ENCODE measurements at places on chromosomes 13 and 19.

DNA sequence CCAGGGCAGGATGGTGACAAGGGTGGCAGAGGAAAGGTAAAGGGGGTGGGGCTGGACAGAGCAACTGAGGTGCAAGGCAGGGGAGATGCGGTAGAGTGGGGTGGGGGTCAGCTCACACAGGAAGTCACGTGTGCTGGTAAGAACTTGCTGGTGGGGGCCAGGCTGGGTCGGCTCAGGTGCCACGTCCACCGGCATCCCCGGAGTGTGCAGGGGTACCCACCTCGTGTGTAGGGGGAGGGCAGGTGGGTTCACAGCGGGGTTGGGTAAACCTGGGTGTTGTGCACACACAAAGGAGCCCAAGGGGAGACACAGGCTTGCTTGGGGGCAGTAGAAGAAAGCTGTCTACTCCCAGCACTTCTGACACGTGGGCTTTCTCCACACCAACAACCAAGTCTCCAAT is 2.9 kb downstream of the ZNF835 start:
- DNase-seq, result no peak

- no peak for DNase-seq
Measured at GRCh38 chr19:21197590-21198295, 55.9 kb downstream of the ZNF431 start.

DNA sequence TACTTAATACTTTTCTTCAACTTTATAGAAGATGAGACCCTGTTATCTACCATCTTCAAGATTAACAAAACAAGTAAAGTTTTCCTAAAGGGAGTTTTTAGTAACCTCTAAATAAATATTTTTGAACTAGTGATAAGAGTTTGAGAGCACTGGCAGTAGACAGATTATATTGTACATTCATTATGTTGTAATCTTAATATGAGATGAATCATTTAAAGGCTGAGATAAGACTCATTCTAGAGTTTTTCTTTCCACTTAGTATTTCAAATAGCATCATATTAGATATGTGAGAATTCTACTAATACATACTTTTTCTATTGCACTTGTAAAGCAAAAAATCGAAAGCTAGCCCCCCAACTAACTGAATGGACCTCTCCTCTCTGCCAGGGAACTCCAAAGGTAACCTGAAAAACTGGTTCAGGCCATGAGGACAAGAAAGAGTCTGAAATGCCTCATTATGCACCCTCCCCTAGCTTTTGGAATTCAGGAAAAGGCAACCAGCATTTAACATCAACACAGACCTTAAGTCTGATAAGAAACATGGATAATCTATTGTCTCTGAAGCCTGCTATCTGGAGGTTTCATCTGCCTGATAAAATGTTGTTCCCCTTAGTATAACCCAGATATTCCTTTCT is 875.4 kb upstream of the SLC10A2 start:
- DNase-seq, result no peak

DNA sequence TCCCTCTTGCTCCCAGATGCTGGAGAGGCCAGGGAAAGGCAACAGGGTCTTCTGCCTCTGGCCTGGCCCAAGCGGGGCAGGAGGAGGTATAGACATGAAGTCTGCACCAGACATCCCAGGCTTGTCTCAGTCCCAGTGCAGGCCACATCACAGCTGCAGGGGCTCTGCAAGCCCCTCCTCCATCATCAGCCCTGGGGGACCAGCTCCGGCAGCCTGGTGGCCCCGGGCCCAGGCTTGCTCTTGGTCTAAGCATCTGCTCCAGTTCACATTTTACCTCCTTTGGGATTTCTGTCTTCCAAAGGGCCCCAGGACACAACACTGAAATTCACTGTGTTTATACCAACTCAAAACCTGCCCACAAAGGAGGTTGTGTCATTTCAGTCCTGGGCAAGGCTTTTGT is 359.4 kb downstream of the ZNF536 start:
- DNase-seq, result no peak

DNA sequence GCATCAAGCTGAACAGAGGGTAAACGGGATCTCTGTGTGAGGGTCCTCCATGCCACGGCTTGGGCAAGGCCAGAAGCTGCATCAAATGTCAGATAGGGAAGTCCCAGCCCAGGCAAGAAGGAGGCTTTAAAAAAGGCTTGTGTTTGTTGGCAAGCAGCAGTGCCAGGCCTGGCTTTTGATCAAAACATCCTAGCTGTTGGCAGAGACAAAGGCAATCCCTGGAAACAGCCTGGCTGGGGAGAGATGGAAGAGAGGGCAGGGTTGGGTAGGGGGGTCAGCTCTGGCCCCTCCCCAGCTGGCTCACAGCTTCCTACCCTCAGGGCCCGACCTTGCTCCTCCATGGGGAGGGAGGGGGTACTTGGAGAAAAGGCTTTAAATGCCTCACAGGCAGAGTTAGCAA is 61.8 kb upstream of the KCTD15 start:
- DNase-seq, result no peak

DNA sequence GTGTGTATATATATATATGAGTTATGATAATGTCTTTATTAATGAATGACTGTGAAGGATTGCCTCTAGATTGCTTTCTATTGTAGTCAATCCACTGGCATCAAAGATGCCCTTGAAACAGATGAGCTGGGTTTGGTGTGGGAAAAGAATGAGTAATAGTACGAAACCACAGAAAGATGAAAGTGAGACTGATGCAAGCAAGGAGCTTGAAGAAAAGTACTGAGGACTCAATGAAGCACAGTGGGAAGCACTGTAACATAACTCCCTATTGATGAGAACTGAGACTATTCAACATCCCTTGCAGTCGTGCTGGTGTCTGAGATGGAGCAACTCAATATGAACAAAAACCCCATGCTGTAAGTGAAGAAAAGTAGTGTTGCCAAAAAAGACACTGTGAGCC is 1794.2 kb downstream of the SLITRK5 start:
- no peak for DNase-seq

GRCh38 chr13:73556902-73557301 is 498.1 kb downstream of the KLF5 start:
- no peak for DNase-seq

DNA sequence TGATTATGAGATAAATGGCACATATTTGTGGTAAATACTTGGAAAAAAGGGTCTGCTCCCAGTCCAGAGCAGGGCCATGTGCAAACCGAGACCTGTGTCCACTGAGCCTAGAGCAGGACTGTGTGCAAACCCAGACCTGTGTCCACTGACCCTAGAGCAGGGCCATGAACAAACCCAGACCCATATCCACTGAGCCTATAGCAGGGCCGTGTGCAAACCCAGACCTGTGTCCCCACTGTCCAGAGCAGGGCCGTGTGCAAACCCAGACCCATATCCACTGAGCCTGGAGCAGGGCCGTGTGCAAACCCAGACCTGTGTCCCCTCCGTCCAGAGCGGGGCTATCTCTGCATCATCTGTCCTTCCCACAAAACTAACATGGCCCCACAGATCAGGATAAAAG is 136.0 kb downstream of the ATP11A start:
- no peak for DNase-seq

DNA sequence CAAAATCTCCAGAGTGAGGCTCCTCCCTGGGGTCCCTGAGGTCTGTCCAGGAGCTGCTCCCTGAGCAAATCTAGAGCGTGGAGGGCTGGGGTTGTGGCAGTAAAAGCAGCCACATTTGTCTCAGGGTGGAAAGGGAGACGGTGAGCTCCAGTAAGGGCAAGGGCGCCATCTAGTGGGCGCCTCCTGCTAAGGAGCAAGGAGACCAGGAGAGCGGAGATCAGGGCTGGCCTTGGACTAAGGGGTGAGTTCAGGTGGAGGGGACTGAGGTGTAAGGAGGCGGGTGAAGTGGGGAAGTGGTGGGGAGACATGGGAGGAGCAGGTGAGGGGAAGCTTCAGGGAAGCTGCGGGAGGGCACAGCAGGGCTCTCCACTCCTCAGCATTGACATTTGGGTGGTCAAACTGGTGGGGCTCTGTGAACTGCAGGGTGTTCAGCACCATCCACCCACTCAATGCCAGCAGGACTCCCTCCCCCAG is 5.3 kb upstream of the CEACAM21 start:
- no peak for DNase-seq

DNA sequence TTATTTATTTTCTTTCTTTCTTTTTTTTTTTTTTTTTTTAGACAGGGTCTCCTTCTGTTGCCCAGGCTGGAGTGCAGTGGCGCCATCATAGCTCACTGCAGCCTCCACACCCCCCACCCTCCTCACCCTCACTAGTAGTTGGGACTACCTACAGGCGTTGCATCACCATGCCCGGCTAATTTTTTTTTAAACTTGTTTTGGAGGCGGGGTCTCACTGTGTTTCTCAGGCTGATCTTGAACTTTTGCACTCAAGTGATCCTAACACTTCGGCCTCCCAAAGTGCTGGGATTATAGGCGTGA is 33.6 kb downstream of the GJA3 start:
- DNase-seq, result no peak

GRCh38 chr19:269241-269640 is 22.0 kb downstream of the PLPP2 start:
- no peak for DNase-seq

DNA sequence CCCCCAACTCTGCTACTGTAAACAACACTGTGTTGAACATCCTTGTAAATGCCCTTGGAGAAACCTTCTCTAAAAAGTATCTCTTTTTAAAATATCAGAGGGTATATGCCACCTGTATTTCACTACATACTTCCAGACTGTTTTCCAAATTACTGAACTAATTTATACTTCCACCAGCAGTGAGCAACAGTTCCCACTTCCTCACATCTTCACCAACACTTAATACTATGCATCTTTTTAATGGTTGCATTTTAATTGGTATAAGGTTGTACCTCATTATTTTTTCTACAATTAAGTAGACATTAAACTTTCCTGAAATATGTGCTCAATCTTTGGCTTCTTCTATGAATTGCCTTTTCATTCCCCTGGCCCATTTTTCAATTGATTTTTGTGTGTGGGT is 21.8 kb downstream of the CLEC4M start:
- DNase-seq, result no peak

DNA sequence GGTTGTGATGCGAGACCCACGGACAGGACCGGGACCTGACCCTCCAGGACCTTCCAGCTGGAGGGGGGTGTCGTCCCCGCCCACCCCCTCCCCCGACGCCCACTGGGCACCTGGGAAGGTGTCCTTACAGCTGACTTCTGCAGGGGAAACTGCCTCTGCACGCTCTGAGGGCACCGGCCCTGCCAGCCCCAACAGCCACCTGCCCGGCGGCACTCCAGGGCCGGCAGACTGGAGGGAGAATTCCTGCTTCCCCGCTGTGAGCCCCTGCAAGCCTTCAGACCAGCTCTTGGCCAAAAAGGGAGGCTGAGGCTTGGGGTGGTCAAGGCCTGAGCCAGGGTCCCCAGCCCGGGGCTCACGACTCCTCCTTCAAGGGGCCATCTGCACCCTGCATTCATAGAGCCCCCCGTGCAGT is 1.2 kb downstream of the CNN2 start:
- no peak for DNase-seq

- no peak for DNase-seq
Measured at GRCh38 chr19:294341-294945, 3.2 kb upstream of the PLPP2 start.

DNA sequence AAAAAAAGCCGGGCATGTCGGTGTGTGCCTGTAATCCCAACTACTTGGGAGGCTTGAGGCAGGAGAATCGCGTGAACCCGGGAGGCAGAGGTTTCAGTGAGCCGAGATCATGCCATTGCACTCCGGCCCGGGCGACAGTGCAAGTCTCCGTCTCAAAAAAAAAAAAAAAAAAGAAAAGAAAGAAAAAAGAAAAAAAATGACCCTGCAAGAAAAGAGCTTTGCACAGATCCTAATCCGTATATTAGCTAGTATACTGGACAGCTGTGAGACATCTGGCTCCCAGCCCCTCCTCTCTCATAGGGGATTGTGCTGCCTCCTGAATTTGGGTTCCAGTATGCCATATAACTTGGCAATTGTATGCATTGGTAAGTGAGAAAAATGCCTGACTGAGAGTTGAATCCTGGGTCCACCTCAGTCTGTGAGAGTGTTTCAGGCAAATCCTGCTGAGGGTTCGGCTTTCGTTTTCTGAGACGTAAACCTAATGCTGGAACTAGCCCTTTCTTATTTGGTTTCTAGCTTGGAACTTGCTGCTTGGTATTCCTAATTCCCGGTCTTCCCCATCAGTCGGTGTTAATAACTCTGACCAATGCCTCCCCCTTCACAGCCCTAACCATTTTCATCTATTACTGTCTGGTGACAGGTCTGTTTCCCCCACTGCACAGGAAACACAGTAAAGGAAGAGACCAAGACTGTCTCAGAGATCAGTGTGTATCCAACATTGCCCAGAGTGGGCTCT is 1.3 kb upstream of the AKT2 start:
- no peak for DNase-seq

DNA sequence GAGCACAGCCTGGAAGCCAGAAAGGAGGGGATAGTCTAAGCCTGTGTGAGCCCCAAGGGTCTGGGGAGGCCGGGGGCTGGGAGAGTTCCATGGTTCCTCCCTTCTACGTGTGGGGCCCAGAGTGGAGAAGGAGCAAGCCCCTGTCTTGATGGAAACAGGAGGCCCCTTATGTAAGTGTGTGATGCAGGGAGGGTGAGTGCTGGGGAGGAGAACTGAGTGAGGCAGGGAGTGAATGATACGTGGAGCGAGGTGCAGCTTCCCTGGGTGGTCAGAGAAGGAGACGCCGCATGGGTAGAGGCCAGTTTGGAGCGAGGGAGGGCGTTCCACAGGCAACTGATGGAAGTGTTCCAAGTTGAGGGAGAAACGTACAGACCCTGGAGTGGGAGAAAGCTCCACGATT is 16.0 kb downstream of the MAG start:
- DNase-seq, result no peak

- no peak for DNase-seq
Measured at GRCh38 chr13:82717249-82717648, 1165.0 kb downstream of the SLITRK1 start.

GRCh38 chr13:87942205-87942604 is 271.0 kb downstream of the SLITRK5 start:
- no peak for DNase-seq

DNA sequence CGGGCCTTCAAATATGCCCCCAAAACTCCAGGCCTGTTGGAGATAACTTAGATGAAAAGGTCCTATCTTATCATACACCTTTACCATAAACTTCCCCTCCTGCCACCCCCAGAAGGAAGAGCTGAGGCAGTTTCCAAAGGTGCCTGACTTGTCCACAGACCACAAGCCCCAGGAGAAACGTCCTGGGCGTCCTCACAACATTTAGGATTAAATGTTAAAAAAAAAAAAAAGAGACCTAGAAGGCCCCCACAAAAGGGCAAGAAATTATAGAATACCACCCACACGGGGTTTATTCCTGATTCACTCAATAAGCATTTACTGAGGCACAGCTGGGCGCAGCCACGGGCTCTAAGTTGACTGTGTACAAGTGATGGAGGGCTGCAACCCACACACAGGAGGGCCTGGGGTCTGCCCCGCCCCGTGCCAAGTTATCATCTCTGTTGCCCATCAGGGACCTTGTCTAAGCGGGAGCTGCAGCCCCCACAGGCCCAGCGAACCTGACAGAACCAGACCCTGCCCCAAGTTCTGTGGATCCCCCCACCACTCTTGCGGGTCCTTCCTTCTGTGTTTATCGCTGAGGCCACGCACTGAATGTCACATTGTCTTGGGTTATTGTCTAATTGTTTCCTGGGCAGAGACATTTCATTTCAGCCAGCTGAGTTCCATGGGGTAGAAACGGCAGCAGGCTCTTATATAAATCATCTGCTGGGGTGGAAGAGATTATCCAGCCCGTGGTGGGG is 83.0 kb upstream of the TM9SF2 start:
- no peak for DNase-seq
